ENCODE measurements at places on chromosomes 3 and 15.

- DNase-seq: no peak
These were observed 385.4 kb upstream of the SEMA6D start for GRCh38 chr15:47331829-47332393.

DNA sequence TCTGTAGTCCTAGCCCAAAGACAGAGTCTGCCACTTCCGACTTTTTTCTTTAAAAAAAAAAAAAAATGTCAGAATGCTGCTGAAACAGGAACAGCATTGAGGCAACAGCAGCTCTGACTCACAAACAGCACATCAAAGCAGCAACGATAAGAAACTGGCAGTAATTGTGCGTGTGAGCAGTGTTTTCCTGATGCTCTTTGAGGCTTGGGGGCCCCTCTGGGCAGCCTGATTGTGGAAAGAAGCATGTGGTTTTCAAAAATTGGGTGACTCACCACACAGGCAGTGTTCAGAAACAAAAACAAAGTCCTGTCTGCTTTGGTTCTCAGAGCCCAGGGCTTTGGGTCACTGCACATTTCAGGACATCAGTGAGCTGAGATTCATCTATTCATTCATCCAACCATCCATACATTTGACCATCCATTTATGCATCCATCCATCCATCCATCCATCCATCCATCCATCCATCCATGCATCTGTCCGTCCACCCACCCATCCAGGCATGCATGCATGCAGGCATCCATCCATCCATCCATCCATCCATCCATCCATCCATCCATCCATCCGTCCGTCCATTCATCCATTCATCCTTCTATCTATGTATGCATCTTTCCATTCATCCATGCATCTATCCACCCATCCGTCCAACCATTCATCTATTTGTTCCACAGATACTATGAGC, 308.4 kb downstream of the RPLP1 start:
- DNase-seq: no peak

- no peak for DNase-seq
These were observed 158.8 kb downstream of the PDZRN3 start for GRCh38 chr3:73465926-73466325.

DNA sequence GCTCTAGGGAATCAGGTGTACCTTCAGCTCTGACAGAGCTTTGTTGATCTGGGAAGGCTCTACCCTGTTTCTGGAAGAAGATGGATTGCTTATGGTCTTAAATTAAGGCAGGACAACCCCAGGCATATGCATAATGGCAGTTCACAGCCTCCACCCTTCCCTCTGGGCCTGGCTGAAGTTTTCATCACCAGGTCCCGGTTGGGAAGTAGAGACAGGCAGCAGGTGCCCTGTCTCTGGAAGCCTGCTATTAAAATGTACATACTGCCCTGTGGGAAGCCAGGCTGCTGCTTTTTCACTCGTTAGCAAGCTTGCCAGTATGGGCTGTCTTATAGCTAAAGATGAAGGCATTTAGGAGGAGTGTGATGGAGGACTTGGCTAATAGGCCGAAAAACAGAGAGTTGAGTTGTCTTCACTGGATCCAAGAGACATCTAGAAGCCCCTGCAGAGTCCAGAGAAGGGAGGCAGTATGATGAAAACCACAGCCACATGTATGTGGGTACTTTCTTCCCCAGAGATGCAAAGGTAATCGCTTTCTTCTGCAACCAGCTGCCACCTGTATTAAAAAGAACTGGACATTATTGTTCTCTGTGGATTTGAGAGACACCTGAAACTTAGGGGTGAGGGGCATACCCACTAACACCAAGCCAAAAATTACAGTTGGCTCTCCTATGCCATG, 34.4 kb downstream of the ABHD2 start:
- DNase-seq: no peak

DNA sequence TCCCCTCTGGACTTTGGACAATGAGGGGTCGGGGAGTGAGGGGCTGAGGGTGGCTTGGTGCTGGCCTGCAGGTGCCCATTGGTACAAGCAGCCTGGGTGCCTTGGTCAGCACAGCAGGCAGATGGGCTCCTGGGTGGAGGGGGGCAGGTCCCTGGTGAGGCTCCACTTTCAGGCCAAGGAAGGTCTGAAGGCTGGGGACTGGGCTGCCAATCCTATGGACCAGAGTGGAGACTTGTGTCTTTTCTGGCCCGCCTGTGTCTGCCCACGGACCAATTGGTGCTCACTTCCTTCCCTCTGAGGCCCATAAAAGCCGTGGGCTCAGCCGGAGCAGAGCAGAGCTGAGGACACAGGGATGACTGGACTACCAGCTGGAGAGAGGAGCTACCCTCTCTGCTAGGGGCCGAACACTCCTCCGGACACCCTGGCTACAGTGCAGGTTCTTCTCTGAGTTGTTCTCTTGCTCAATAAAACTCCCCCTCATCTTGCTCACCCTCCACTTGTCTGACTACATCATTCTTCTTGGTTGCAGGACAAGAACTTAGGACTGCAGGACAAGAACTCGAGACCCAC, 31.9 kb upstream of the IREB2 start:
- no peak for DNase-seq

DNA sequence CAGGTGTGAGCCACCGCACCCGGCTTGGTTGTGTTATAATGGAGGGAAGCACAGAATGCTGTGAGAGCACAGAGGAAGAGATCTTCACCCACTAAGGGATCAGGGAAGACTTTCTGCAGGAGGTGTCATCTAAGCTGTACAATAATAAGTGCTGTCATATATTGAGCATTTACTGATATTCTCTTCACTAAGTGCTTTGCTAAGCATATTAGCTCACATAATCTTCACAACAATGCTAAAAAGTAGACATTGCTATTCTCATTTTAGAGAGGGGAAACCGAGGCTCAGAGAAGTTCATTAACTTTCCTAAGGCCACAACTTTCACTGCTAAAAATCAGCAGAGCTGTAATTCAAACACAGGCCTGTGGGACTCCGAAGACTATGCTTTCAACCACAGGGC, 115.3 kb downstream of the CORO2B start:
- DNase-seq: no peak

DNA sequence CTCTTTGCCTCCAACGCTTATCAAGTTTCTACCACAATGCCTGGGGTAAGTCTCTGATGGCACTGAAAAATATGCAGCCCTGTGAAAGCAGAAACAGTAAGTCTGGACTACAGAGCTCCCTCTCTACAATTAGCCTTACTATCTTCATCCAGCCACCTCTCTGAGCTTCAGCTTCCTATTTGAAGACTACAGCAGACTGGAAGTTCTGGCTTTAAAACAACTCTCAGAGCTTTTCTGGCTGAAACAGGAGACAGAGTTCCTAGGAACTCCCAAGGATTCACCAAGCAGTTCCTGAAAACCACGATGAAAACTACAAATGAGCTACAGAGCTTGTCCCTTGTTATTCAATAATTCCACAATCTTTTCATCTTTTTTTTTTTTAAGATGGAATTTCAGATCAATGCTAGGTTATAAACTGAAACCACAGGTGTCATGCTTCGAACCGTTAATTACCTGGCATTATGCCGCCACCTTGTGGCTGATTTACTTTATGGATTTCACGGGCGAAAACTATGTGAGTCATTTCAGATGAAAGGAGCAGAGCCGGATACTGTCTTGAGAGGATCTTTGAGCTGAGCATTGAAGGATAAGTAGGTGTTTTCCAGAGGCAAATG, 3.9 kb downstream of the CRYGS start:
- DNase-seq: no peak

GRCh38 chr15:60237446-60237845, 160.3 kb downstream of the ANXA2 start:
- DNase-seq: no peak

DNA sequence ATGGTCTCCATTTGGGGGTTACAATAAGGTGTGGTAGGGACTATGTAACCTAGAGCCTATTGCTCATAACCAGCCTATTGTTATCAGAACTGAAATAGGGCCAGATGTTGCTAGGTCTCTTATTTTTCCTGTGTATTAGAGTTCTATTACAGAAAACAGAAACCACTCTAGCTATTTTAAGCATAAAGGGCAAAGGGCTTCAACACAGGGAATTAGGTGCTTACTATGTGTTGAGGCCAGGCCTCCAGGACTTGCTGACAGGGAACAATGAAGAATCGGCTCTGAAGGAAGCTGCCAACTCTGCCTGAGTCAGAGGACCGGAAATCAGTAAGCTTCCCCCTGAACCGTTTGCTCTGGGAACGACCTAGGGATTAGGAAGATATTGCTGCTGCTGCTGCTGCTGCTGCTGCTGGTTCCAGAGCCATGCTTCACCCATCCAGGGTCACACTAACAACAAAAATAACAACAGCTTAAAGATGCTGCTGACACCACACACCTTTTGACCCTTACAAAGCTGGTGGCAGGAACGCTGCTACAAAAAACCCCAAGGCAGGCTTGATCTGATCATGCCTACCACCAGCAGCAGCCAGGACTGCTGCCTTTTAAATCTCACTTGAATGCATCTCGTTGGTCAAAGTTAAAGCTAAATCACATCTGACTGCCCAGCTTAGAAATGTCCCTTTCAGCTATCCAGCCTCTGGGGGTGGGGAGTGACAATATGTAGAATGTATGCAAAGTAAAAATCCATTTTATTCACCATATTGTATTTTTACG, 276.9 kb upstream of the IL12A start:
- no peak for DNase-seq

DNA sequence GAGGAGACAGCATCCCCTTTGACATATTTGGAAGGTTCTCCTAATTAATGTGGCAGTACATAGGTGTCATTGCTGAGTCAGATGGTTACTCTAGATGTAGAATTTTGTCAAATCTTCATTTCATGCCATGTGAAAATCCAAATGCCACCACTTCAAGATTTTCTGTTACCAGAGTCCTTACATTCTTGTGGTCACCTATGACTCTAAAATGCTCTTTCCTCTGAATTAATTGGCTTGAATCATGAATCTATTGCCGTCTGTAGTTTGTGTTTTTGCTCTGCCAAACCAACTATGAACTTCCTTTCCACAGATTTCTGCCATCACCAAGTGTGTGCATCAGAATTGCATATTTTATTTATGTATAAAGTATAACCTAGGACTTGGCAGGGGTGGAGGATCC, 269.4 kb upstream of the ZPLD1 start:
- no peak for DNase-seq

Data from amygdala (tissue), 56 donors.